CD4-positive, alpha-beta memory T cell (primary cell): ENCODE measurements at places on chromosomes 3 and 15. TPM values are rescaled to one million over a fixed set of nuclear protein-coding genes. Genes with fewer than 3 reads are reported as not detected.

Gene KCNAB1
- 0.40 TPM for polyA plus RNA-seq

- DNase-seq: no peak
- H3K4me3 ChIP-seq: no peak overlapping the region
- H3K27ac ChIP-seq: no peak overlapping the region
Observed at GRCh38 chr15:89114990-89115389, 26.7 kb downstream of the ABHD2 start.

- no peak for DNase-seq
- no peaks in the 10 kb centered on the region for H3K27me3 ChIP-seq
- H3K4me3 ChIP-seq: no peak overlapping the region
- peaks cover 8% of the 10 kb centered on the region for H3K4me1 ChIP-seq
- H3K27ac ChIP-seq: no peak overlapping the region
Observed at GRCh38 chr15:75073197-75073596, 49.8 kb downstream of the PPCDC start.

- H3K36me3 ChIP-seq: no peaks in the 10 kb centered on the region
- H3K27ac ChIP-seq: no peak overlapping the region
- H3K4me1 ChIP-seq: no peaks in the 10 kb centered on the region
- no peak overlapping the region for H3K4me3 ChIP-seq
- no peaks in the 10 kb centered on the region for H3K27me3 ChIP-seq
- no peak for DNase-seq
Observed at GRCh38 chr3:36317915-36318314, 62.4 kb upstream of the STAC start.

GRCh38 chr15:99230867-99231266 lies 18.5 kb downstream of the TTC23 start:
- no peak for DNase-seq
- peaks cover 3% of the 10 kb centered on the region for H3K27me3 ChIP-seq
- H3K4me1 ChIP-seq: no peaks in the 10 kb centered on the region

GRCh38 chr3:129673897-129674797 lies 67.7 kb upstream of the PLXND1 start:
- H3K4me3 ChIP-seq: no peak overlapping the region
- no peak overlapping the region for H3K27ac ChIP-seq
- no peaks in the 10 kb centered on the region for H3K36me3 ChIP-seq
- DNase-seq: no peak

GRCh38 chr15:42130246-42130986 lies 26.0 kb downstream of the PLA2G4F start:
- H3K27me3 ChIP-seq: no peaks in the 10 kb centered on the region
- DNase-seq: no peak
- no peaks in the 10 kb centered on the region for H3K36me3 ChIP-seq
- no peaks in the 10 kb centered on the region for H3K4me1 ChIP-seq
- H3K4me3 ChIP-seq: no peak overlapping the region
